Breast epithelium (tissue), 4 donors: ENCODE measurements at places on chromosomes 7 and 10.

GRCh38 chr10:93601146-93601773 is at the start of gene RBP4:
RBP4 (minus strand) TSS chr10:93601235; CDS start chr10:93601028, 207 bp downstream.
- no peak for DNase-seq

GRCh38 chr10:128744811-128745305 is 618.6 kb upstream of the MKI67 start:
- DNase-seq = no peak

DNA sequence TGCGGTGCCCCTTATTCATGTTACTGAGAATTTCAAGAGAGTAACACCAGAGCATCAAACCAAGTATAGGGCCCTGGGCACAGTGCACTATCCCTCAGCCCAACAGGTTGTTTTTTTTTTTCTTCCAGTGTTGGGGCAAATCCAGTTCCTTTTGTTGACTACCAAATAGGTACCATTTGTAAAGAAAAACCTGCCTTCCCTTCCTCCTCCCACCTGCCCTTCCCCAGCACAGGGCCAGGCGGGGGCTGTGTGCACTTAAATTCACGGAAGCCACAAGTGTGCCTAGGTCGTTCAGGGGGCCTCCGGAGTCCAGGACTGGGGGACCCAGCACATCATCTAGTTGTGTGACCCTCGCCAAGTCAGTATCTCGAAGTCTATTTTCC is 595 bp upstream of the SFXN4 start:
- DNase-seq = no peak

- no peak for DNase-seq
Observed at GRCh38 chr10:102069071-102069470, 3.9 kb downstream of the HPS6 start.

GRCh38 chr7:100711369-100711768 is 5.4 kb downstream of the POP7 start:
- no peak for DNase-seq

DNA sequence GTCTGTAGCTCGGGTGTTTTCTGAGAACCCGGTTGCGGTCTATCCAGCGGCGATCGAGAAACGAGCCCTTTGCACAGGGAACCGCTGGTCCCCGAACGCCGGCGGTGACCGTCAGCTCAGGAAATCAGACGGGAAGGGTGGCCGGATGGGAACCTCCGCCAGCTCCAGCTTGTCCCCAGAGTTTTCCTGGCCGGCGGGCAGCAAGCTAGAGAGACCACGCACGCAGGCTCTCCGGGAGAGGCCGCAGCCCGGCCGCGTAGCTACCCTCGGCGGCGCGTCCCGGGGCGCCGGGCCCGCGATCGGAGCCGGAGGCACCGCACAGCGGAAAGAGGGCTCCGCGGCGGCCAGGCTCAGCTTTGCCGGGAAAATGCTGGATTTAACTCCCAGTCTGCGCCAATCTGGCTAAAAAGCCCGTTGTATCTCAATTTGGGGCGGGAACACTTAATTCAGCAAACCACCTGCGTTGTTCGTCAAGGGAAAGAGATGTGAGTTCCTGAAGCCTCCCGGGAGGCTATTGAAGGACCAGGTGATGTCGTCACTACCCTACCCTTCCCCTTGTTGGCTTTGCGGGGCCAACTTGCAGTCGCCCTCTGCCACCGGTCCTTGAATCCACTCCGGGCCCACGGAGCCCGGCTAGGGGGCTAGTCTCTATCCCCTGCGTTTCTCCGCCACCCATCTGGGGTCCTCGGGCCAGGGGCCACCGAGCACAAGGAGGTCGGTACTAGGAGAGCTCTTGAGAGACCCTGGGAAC is 859 bp upstream of the CH25H start:
- DNase-seq = no peak

DNA sequence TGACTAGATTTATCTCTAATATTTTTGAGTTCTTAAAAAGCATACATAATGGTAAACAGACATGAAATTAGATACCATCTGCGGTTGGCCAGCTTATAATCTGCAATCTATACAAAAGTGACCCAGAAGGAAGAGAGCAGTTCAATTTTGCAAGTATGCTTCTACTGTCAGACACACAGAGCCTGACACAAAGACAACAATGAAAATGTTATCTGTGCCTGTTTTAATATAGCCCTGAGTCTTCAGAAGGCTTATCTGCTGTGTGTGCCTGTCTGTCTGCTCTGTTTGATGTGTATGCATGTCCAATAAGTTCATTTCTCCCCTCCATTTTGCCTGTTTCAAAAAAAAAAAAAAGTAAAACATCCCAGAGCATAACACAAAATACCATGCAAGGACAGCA is 73.3 kb upstream of the FHIP2A start:
- no peak for DNase-seq

GRCh38 chr7:30280631-30281030 is 3.8 kb upstream of the ZNRF2 start:
- DNase-seq = no peak

DNA sequence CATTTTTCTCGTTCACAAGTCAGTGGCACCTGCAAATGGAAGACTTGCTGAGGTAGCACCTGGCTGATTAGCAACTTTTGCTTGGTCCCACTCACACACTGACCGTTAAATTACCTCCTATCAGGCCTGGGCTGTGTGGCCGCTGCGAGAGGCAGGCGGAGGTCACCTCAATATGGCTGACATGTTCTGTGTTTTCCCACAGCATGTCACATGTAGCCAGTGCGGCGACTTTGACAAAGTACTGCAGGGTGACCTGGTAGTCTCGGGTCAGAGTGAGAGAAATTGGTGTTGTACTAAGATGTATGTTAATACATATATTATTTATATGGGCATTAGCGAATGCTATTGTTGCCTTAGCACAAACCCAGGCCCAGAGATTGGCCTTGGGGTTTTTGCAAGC is 307.5 kb downstream of the LRMDA start:
- DNase-seq = no peak

- DNase-seq = no peak
Observed at GRCh38 chr7:75702515-75702914, 36.2 kb downstream of the HIP1 start.
